ENCODE measurements at places on chromosomes 4 and X.
A peak's percentile ranks its signal among the peaks of the same experiment; 100 is the strongest.

DNA sequence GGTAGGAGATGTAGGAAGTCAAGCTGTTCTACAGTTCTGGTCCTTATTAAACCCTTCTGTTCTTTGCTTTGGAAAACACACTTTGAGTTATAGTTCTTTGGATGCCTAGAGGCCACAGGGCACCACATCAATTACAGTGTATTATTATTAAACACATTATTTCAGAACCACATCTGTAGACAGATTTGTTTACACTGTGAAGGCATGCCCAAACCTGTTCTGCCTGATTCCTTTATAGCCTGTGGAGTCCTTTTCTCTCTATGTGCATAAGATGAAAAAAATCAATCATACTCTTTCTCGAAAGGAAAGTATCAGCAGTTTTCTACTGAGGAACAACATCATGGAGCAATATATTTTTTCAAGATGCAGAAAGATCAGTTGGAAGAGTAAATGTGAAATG is 371.3 kb upstream of the INTU start:
- DNase-seq, result no peak

DNA sequence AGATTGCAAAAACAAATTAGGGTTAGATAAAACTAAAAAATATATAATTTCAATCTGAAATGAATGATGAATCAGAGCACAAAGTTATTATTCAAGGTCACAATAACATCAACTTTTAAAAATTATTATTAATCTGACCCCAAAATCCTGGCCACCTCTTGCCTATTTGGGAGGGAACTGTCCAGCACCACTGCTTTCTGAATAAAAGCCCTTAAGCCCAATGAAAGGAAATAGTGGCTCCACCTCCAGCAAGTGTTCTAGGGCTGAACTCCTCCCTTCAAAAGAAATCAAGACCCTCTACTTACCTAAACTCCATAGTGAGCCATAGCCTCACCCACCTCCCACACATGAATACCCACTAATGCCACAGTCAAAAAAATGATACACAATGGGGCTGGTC is 208.2 kb downstream of the PARM1 start:
- DNase-seq, result no peak

GRCh38 chrX:114051667-114052315 is 532.1 kb upstream of the HTR2C start:
- DNase-seq, result no peak

DNA sequence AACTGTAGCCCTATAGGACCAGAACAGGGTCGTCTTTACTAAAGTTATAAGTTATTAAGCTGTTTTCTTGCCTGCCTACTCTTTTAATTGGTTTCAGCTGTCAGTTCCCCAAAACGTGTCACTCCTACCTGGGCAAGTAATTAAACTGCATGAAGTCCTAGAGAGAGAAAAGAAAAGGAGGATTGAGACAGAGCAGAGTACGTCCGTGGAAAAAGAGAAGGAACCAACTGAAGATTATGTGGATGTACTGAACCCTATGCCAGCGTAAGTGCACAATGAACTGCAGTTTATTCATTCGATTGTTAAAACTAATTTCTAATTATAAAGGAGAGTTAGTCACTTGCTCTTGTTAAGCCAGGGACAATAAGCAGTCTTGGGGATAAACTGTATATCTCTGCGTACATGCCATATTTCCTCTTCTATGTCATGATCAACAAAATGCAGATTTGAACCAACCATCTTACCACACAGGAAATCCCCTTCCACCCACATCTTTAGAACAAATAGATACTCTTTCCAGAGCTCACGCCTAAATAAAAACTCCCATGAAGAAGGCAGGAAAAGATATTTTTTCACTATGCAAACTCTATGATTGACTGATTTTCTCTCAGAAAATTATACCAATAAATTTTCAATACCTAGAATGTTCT is 22.8 kb downstream of the STAP1 start:
- no peak for DNase-seq

GRCh38 chrX:147770858-147771257 is 140.9 kb upstream of the FMR1 start:
- no peak for DNase-seq

DNA sequence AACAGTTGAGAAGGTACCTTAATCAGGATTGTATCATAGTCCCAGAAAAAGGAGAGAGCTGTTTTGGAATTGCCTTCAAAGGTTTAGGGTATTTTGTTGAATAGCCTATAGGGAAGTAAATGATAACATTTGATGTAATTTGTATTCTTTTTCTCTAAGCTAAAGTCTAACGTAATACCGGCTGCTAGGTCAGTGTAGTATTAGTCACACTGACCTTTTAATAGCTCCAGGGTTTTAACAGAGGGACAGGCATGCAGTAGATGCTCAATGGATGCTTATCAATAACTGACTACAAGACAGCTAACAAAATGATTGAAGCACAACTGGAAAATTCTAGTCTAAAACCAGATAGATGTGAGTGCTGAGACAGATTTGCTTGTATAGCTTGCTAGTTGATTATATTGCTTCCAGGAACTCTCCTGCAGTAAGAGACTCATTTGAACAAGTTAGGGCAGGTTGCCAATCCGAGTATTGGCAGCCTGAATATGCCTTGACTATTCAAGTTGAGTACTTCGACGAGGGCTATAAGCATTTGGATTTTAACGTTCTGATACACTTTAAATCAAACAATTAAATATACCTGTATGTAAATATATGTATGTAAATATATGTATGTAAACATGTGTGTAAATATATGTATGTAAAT is 16.5 kb upstream of the PNPLA4 start:
- no peak for DNase-seq

GRCh38 chr4:114598191-114599121 is at the start of gene UGT8:
Gene UGT8 (plus strand): TSS chr4:114598807. CDS start chr4:114622881, 24,074 bp downstream.
- peak; percentile 77 for DNase-seq

- no peak for DNase-seq
Observed at GRCh38 chr4:15694431-15694830, 8.4 kb upstream of the BST1 start.

- DNase-seq, result no peak
Observed at GRCh38 chr4:40197879-40198689, 1.3 kb downstream of the RHOH start.

DNA sequence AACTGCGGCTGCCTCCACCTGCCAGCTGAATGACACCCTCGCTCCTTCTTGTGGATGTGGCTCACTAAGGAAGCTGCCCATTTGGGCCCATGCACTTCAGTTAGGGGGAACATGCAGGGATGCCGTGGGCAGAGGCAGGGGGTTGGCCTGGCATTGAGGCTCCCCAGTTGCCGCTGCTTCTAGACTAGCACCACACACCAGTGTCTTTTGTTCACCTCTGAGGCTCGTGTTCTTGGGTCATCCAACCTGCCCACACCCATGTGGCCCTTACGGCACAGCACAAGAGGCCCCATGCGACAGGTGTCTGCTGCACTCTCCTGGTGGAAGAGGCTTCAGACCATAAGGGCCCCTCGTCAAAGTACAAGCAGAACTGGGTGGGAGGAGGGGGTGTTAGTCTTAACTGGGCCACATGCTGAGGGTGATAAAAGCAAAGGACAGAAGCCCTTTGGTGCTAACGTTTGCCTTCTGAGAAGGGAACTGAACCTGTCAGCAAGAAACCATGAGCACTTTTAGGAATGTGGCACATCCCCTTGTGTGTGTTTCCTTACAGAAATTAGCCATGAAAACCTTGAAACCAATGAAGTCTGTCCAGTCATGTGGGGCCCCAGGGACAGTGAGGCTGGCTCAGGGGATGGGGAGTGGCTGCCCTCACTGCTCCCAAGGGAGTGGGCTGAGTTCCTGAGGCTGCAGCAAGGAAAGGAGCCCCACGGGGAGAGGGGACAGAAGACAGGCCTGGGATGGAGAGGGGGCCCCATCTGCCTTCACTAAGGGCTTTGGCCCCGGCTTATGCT is 39.2 kb downstream of the MAP7D3 start:
- no peak for DNase-seq

DNA sequence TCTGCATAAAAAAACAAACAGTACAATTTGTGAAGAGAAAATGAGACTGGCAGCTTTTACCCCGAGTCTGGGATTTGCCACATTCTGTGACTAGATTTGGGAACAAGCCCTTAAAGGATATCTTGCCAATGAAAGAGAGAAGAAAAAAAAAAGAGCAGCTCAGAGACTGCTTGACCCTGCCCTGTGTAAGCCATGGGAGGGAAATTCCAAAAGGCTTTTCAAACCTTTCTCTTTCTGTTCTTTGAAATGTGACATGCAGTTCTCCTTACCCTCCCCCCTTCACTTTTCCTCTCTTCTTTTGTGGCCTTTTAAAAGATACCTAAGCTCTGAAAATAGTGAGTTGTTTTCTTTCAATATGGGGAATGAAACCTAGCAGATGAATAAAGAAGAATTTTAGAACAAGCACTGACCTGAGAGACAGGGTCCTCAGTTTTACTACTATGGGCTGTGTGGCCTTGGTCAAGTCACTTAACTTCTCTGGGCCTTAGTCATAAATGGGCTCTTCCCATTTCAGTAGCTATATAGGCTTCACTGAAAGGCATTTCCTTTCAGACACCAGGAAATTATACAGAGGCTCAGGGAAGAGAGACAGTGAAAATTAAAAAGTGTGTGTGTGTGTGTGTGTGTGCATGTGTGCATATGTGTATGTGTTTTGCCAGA is 5.1 kb downstream of the CCDC160 start:
- peak; percentile 36 for DNase-seq

GRCh38 chr4:142406917-142407501 is 439.1 kb downstream of the INPP4B start:
- no peak for DNase-seq

GRCh38 chr4:165450871-165451270 is 72.1 kb downstream of the CPE start:
- no peak for DNase-seq

GRCh38 chrX:39736216-39737211 is 361.2 kb downstream of the BCOR start:
- no peak for DNase-seq

- no peak for DNase-seq
Observed at GRCh38 chr4:139738846-139739613, 73.4 kb downstream of the MGST2 start.

GRCh38 chrX:150012647-150013381 is 74.5 kb upstream of the EOLA2 start:
- no peak for DNase-seq

DNA sequence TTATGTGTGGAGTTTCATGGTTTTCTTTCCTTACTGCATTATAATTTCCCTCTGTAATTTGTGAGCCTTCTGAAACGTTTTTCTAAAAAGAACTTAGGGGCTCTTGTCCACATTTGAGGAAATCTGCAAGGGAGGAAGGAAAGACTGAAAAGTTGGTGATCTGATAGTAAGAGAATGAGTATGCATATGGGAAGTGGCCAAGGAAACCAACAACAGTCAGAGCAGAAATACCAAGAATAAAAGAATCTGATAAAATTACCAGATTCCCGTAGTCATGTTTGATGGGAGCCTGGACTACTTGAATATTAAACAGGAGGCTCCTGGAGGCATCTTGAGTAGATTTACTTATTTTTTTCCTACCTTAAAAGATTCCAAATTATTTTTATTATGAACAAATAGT is 50.1 kb downstream of the MEPE start:
- DNase-seq, result no peak

DNA sequence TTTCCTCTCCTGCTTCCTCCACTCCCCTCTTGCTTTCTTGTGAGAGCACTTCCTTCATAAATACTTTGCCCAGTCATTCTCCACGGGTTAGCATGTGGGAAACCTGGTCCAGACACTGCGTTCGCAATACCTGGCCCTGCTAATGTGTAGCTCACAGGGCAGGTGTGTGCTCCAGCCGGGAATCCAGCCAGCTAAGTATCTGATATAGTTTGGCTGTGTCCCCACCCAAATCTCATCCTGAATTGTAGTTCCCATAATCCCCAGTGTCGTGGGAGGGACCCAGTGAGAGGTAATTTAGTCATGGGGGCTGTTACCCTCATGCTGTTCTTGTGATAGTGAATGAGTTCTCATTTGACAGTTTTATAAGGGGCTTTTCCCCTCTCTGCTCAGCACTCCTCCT is 32.2 kb upstream of the STX18 start:
- DNase-seq, result no peak

DNA sequence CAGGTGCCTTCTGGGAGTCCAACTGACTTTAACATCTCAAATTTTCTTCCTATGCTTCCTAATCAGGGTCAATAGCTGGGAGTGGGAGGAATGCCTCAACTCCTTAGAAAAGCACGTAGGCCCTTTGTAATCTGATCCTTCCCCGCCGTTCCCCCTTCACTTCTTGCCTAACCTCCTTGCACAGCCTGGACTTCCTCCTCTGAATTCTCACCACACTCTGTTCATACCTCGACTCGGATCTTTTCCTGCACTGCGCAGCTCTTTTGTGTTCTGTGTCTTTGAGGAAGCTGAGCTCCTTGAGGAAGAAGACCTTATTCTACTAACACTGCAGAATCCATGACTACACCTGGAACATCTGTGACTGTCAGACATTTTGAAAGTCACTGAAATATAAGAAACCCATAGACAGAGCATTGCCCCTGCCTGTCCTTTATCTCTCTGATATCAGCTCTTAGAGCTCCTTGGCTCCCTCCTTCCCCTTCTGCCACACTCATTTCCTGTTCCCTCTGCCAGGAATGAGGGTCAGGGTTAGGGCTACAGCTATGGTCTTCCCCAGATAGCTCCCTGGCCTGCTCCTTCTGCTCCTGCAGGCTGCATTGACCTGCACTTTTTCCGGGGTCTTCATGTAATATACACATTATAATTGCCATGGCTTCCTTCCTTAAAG is 140.2 kb upstream of the LDB2 start:
- DNase-seq, result peak; percentile 37

- no peak for DNase-seq
Observed at GRCh38 chr4:56307423-56307822, 79.9 kb downstream of the AASDH start.

DNA sequence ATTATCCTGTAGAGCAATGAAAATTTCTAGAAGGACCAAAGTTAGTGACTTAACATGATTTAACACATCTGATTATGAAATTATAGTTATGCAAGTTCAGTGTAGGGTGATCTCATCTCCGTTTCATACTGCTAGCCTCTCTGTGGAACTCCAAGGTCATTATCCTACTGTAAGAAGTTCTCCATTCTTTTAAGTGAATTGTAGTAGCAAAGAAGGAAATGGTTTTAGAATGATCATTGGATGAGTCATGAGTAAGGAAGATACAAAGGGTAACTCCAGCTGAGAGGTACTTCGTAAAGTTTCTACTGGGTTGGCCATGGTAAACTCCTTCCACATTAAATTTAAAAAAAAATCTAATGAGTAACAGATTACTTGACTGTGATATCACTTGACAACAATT is 215.0 kb upstream of the GIMD1 start:
- no peak for DNase-seq

DNA sequence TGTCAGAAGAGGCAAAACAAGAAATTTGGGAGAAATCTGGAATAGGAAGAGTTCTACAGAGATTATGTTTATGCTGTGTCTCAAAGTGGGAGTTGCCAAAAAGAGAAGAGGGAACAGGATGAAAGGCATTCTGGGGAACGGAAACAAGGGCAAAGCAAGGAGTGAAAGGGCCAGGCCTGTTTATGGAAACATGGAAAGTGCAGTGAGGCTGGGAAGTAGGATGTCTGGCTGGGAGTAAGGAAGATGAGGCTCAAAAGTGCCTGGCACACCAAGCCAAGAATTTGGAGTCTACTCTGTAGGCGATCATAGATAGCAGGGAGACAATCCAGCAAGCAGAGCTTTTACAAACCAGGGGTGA is 1.8 kb upstream of the CUL4B start:
- no peak for DNase-seq
